ENCODE measurements at places on chromosomes 5 and 9.

DNA sequence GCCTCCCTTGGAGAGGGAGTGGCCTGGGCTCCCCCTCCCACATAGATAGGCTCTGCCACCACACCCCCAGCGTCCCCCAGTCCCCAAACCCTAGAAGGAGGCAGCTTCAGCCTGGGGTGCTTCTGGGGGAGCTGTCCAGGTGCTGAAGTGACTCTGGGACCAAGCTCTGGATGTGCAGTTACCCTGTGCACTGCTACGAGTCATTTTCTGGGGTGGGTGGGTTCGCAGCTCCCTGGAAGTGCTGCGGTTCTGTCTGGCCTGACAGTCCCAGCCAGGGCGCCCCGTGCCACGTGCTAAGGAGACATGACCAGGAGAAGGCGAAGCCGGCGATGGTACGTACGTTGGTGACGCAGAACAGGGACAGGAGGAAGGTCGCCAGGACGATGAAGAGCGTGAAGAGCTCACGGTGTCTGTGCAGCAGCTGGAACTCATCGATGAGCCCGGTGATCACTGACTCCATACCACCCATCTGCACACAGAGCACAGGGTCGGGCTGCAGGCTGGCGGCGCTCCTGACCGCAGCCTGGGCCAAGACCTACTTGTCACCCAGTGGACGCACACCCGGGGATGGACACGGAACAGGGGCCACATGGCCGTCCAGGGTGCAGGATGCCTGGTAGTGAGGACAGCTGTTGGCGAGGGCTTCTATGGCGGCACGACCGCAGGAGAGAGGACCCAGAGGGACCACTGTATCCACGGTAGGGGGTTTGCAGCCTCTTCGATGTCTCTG, 35.7 kb downstream of the SLC6A3 start:
- DNase-seq = no peak

DNA sequence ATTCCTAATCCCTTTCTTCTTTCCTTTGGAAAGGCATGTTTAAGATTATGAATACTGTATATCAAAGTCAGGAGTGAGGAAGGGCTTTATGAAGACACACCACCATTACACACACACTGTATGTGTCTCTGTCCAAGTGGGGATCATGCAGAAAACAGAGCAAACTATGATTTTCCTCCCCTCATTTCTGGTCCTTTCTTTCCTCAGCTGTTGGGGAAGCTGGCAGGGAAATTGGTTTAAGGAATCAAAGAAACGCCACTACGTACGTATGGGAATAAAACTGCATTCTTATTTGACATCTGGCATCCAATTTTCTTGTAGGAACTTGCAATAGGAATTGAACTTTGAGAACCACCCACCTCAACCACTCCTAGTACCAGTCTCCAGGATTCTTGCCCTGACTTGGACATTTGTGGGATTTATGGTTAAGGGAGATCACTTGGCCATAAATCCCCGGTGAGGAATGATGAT, 125.8 kb downstream of the PDE4D start:
- DNase-seq = no peak

DNA sequence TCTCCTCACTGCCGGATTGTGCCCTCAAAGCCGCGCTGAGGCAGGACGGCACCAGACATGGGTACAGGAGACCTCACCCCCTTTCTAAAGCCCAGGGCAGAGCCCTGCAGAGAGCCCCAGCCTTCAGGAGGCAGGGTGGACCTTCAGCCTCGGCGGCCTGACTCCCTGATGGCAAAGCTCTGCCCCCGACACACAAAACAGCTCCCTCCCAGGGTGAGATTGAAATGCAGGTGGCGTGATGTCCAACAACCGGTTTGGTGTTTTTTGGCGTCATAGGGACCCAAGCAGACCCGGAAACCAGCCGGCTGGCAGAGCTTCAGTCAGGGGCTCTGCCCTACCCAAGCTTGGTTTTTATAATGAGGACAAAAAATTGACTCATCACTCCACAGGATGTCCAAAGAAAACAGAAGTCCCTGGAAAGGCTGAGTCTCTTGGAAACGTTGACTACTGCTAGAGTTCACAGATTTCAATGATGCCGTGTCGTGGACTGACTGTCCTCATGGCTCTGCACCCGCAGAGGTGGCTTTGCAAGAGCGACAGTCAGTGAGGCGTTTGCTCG, 275.2 kb upstream of the IRX1 start:
- DNase-seq = no peak

- no peak for DNase-seq
Observed at GRCh38 chr5:26662806-26663360, 375.5 kb downstream of the CDH9 start.

GRCh38 chr9:87885484-87886189, 3.0 kb downstream of the SPATA31E1 start:
- DNase-seq = no peak

DNA sequence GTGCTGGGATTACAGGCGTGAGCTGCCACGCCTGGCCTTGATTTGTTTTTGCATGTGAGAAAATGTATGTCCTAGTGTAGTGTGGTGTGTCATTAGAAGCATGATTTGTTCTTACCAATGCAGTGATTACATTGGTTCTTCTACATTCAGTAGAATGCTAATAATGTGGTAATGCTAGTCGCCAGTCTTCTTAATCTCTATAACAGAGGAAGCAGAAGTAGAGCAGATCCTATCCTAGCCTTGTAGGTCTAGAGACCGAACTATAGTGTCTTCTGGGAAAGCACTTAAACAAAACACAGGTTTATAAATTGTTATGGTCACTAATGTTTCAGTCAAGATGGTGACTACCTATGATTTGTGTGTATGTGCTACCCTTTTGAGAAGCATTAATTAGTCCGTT, 197.5 kb upstream of the DMRT1 start:
- no peak for DNase-seq

- DNase-seq = no peak
Observed at GRCh38 chr9:13023498-13023897, 248.7 kb downstream of the LURAP1L start.

GRCh38 chr5:76682387-76682786, 33.5 kb upstream of the F2R start:
- DNase-seq = no peak

DNA sequence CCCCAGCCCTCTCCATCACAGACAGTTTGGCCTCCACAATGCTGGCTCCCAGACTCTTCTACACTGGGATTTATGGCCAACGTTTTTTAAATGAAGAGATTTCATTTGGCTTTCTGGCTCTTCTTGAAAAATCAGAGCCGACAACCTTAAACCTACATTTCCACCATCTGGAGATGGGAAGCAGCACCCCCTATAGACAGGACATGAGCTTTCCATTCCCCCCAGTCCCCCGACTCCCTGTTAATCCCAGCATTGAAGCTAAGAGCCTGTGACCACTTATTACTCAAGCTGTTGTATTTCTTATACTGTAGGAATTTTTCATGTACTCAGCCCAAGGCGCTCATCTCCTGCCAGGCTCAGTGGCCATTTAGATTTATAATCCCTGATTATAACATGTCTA, 34.0 kb upstream of the AFAP1L1 start:
- no peak for DNase-seq

DNA sequence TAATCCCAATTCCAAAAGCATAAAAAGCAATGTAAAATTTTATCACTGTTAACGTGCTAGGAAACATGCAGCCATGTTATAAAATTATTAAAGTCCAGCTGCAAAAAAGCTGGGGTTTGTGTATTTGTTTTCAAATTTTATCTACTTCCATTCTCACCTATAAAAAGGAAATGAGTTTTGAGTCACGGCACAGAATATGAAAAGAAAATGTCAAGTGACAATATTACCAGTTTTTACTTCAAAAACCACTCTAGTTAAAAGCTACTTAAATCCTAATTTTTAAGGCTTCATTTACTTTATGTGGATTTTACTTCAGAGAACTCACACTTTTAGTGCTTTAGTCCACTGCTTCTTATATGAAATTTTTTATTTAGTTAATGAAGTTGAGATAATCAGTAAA, 72.7 kb upstream of the IFNE start:
- DNase-seq = no peak

GRCh38 chr9:98883276-98883675, 60.4 kb upstream of the COL15A1 start:
- no peak for DNase-seq

DNA sequence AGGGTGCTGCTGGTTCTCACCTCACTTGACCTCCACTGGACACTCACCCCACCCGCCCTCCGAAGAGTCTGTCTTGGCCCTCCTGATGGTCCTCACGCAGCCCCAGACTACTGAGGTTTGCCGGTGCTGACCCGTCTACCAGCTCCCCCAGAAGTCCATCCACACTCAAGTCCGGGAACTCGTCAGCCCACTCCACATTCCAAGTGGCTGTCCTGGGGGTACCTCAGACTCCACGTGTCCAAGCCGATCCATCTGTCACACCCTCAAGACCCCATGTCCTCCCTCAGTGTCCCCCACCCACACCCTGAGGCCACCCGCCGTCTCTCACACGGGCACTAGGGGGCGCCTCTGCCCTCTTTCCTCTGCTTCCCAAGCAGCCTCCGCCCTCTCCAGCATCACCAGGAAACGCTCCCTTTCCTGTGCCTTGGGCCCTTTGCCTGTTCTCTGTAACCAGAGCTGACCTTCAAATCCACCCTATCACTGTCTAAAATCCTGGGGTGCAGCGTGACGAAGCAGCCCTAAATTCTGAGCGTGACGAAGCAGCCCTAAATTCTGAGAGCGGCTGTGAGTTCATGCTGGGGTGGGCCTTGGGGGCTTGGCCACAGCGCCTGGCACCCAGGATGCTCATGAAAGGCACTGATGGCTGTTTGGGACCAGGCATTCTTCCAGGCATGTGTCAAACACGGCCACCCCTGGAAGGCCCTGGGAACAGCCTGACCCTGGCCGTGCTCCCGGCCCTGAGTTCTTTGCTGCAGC, 95.7 kb downstream of the KCNT1 start:
- DNase-seq = no peak

- DNase-seq = no peak
Observed at GRCh38 chr5:58263296-58263695, 196.6 kb downstream of the PLK2 start.

DNA sequence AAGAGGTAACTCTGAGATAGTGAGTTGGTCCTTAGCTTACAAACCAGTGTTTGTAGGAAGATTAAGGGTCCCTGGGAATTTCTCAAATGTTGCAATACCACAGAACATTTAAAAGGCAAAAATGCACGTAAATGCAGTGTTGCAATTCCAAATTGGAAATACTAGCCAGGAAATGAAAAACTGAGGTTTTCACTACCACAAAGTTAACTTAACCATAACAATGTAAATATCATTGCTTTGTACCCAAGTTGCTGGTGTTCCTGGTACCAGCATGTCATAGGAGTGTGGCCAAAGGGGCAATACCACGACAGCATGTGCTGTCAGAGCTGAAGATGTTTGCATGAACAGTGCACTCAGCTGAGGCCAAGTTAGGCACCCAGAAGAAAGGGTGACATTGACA, 382.9 kb downstream of the GLIS3 start:
- no peak for DNase-seq

- no peak for DNase-seq
Observed at GRCh38 chr9:119398350-119398749, 29.1 kb upstream of the BRINP1 start.

- DNase-seq = no peak
Observed at GRCh38 chr9:136074706-136075105, 20.4 kb downstream of the NACC2 start.

DNA sequence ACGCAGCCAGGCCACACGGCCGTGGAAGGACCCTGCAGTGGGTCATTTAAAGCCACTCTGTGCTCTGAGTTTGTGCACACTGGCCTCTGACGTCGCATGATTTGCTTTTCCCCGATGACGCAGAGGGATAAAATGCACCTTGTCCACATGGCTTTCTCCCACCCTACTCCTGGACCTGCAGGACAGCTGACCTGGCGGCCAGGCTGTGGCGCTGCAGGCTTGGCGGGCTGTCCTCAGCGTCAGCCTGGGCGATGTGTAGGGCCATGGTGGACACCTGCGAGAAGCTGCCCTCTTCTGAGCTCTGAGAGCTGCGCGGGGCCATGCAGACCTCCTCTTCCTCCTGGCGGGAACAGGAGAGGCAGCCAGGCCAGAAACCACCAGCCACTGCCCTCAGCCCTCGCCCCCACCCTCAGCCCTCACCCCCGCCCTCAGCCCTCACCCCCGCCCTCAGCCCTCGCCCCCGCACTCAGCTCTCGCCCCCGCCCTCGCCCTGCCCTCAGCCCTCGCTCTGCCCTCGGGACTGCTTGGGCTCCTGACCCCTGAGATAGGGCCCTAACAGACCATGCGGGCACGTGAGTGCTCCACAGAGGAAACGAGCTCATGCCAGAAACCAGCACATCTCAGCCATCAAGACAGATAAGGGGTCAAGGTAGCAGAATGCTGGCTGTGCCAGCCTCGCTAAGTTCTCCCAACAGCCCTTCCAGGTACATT, 20.0 kb upstream of the SCGB3A1 start:
- no peak for DNase-seq

DNA sequence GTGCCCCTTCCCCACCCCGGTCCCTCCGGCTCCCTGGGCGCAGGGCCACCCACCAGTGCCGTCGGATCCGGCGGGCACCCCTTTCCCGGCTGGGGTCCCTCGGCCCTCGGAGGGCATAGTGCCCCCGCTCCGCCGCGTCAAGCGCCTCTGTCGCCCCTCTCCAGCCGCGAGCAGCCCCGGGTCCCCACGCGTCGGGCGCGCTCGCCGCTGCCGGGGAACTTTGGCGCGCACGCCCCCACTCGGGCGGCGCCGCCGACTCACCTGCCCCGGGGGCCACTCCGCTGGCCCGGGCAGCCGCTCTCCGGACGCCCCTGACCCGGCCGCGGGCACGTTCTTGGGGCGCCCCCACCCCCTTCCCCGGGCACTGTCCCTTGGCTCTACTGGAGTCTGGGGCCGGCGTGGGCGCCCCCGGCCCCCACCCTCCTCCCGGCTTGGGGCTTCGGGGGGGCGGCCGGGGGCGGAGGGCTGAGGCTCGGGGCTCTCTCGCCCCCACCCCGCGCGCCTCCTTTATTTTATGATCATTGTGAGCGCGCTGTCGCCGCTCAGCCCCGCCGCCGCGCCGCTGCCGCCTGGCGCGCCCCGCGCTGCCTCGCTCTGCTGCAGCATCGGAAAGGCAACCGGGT, 1.1 kb upstream of the FAM78A start:
- DNase-seq = no peak

DNA sequence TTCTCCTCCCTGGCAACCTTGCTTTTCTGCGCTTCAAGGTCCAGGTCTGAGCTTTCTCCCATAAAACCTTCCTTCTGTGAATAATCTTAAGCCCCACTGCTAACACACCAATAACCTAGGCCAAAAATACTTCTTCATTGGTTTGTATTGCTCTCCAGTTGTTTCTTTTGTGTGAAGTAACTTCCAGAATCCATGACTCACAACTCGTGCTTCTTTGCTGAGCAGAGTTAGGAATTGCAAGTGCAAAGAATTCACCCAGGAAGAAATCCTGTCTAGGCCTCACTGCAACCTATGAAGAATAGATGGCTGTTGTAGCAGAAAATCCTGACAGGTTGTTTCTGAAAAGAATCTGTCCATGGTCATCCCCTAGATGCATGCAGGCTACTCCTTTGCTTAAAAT, 295.7 kb downstream of the MED10 start:
- no peak for DNase-seq

GRCh38 chr5:174056064-174056847, 10.8 kb downstream of the NSG2 start:
- peak; percentile 35 for DNase-seq

DNA sequence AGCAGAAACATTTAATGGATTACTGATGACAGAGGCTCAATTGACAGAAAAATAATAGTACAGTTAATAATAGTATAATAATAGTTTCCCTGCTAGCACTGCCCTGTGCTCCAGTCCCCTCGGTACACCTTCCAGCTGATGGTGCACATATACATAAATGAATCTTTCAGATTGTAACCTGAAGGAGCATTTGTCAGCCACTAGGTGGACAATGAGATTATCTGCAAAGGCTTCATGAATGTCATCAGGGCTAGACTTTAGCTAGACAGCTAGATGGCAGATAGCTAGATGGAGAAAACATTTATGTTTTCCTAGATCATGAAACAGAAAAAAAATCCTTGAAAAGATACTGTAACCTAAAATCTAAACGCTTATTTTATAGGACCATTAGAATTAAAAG, 304.4 kb upstream of the SMC2 start:
- DNase-seq = no peak
